ENCODE measurements at places on chromosomes 1 and 21. TPM values are rescaled to one million over a fixed set of nuclear protein-coding genes. Genes with fewer than 3 reads are reported as not detected.

The FBXO44 gene
- 16.8 TPM for total RNA-seq

The NTMT2 gene
- total RNA-seq = not detected

The VASH2 gene
- 1.4 TPM for total RNA-seq

The EXTL1 gene
- not detected for total RNA-seq

GRCh38 chr1:247360116-247360898 is 28.6 kb upstream of the ZNF496 start:
- DNase-seq = no peak

DNA sequence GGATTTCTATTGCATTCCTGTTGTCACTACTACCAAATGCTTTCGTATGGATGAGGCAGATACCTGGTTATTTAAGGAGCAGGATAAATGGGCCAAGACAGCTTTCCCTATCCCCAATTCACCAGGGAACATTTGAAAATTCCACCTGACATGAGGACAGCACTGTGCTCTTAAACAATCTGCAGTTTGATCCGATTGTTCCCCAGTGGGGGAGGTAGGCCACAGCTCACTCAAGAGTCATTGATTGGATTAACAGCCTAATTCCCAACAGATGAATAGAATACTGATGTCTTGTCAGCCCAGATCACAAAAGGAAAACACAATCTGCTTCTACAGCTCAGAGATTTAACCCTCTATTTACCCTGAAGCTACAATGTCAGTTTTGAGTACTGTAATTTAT is 123.9 kb downstream of the LHX4 start:
- DNase-seq = no peak

DNA sequence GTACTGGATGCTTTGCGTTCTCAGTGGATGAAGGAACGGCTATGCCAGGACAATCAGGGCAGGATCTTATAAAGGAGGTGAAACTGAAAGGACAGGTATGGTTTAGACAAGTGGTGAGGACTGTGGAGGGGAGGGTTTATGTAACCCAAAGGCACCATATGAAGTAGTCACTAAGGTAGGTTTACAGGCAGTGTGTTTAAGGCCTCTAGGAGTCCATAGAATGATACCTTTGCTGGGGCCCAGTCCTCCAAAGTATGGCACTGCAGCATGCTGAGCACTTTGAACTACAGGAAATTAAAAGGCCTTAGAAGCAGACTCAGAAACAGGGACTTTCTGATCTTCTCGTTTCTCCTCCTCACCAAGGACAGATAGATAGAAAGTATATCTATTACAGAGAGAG is 304.7 kb upstream of the USP25 start:
- no peak for DNase-seq

- no peak for DNase-seq
Observed at GRCh38 chr1:87204441-87204840, 124.2 kb upstream of the LMO4 start.

DNA sequence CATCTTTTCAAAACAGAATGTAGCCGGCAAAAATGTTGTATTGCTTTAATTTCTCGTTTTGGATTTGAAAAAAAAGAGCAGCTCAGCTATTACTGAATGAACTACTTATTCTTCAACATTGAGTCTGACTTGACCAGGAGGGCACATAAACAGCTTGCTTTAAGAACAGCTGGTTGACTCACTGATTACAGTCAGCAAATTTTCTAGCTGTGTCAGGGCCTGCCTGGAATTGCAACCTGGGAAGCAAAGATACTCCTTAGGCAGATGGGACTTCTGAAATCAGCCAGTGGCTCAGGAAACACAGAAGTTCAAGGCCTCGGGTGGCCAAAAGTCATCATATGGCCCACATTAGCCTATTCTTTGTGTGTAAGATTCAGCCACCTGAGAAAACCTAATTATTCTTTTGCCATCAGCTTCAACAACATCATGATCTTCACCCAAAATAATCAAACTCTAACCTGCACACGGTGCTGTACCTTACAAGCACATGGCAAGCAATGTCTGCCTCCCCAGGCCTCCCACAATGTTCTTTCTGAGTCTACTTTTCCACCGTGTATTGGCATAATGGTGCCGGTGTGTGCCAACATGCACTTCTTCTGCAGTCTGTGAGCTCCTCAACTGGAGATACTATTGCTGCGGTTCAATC is 307.2 kb downstream of the HHIPL2 start:
- no peak for DNase-seq
